ENCODE measurements at places on chromosomes 5 and 9.
A peak's percentile ranks its signal among the peaks of the same experiment; 100 is the strongest.

DNA sequence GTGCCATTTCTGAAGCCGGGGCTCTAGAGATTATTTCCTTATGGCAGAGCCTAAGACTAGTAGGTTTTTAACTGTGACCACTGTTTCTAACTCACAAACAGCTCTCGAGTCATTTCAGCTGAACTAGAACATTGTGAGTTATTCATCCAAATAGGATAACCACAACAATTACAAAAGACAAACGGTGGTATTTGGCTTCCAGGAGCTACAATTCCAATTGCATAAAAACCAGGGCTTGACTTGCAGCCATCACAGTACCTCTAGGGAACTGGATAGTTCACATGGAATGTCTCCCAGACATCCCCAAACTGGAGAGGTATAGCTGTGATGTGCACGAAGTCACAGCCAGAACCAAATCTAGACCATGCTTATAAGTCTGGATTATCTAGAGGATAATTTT lies 224.8 kb downstream of the FAM114A2 start:
- DNase-seq: no peak

DNA sequence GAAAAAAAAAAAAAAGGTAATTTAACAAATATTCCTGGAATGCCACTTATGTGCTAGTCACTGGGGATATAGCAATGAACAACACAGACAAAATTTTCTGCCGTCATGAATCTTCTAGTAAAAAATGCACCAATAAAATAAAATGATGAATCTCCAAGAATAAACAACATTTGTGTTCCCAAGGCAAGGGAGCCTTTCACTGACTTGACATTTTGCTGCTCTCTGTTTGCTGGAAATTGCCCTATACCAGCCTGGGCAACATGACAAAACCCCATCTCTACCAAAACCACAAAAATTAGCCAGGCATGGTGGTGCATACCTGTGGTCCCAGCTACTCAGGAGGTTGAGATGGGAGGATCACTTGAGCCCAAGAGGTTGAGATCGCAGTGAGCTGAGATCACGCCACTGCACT lies 64.5 kb upstream of the ERBIN start:
- no peak for DNase-seq

GRCh38 chr5:160174780-160175437 lies 54.4 kb upstream of the FABP6 start:
- DNase-seq: no peak

DNA sequence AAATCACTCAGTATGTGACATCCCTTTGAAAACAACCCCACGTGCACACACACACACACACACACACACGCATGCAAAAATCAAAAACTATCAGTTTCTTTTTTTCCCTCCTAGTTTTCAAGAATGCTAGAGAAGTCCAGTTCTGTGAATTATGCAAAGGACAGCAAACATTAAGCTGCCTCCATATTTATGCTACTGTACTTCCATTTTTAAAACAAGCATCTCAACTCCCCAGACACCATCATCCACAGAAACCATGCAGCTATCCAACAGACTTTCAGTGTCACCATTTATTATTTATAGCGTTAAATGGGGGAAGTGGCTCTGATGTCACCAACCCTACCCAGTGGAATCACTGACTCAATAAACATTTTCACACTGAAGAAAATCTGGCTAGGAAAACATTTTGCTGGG lies 1.6 kb downstream of the FBXW11 start:
- no peak for DNase-seq

- DNase-seq: no peak
Measured at GRCh38 chr5:141493500-141494422, 4.9 kb downstream of the PCDHGC5 start.

DNA sequence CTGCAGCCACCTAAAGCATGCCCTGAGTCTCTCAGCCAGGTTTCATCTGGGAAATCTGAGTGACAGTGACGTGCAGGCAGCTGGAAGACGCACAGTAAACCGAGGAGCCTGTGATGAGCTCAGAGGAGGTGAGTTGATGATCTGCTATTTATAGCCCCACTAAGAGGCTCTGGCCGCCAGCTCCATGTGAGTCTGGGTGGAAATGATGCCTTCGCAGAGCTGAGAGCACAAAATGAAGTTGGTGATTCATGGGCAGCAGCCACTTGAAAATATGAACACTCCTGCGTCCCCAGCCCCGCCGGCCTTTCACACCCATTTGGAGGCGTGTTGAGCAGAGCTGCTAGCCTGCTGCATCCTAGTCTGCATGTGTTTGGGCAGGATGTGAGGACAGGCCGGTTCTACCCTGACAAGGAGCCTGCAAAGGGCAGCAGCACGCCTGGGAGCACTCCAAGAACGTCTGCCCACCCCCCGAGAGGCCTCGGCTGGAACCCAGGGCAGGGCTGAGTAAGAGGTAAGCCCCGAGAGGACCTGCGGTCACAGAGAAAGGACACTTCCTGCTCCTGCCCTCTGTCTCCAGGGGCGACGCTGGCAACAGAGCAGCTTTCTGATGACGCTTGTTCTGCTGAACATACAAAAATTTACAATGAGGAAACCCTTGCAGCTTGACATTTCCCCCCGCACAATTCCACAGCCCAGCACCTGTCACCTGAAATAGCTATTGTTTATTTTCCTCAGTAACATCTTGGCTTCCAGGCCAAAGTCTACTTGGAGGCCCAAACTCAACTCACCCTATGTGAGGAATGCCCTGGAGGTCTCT lies 25.1 kb upstream of the CDKN2AIPNL start:
- DNase-seq: peak; percentile 24

DNA sequence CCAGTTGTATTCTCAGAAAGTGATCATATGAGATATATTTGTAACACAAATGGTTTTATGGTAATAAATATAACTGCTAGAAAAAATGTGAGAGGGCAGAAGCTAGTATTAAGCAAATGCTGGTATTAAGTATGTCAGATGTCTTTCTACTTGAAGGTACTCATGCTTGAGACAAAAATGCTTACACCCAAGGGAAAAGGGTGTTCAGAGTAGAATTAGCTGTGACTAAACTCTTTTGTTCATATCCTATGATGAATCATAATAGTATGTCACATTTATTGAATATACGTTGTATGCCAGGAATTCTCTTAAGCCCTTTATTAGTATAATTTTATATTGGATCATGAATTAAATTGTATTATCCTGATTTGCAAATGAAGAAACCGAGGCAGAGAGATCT lies 2.2 kb downstream of the ADGRV1 start:
- DNase-seq: no peak

GRCh38 chr9:71685988-71686387 lies 82.3 kb downstream of the CEMIP2 start:
- DNase-seq: no peak

- DNase-seq: no peak
Measured at GRCh38 chr9:2785060-2785950, 58.6 kb downstream of the PUM3 start.

- DNase-seq: no peak
Measured at GRCh38 chr9:92147852-92148180, 32.6 kb upstream of the SPTLC1 start.

DNA sequence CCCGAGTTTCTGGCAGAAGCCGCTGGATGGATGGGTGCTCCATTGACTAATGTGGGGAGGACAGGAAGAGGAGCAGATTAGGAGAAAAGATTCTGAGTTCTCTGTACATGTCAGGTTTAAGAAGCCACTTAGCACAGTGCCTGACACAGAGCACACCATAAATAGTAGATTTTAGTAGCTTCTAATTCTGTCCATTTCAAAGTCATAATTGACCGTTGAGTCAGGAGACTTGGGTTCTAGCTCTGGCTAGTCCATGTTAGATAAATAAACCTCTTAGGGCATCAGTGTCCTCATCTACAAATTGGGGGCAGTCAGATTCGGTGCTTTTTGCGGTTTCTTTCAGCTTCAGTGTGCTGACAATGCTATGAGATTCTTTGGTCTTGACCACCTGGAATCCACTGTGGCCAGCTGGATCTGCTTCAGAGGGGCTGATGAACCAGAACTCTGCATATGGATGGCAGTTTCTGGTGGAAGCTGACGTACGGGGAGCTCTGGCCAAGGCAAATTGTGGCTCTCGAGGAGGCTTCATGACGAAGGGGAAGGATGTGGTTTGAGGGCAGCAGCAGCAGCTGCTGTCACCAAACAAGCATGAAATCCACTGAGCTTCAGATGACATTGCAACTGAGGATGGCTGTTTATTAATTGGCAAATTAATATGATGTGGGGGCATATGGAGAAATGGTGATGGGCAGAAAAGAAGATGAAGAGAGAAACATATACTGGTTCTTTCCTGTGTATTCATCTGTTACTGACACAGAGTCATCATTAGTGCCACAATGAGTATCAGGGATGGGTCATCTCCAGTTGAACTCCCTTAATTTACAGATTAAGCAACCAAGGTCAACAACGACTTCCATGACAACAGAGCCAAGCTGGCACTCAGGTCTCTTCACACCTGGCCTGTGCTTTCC lies 134.4 kb downstream of the AOPEP start:
- DNase-seq: peak; percentile 19

DNA sequence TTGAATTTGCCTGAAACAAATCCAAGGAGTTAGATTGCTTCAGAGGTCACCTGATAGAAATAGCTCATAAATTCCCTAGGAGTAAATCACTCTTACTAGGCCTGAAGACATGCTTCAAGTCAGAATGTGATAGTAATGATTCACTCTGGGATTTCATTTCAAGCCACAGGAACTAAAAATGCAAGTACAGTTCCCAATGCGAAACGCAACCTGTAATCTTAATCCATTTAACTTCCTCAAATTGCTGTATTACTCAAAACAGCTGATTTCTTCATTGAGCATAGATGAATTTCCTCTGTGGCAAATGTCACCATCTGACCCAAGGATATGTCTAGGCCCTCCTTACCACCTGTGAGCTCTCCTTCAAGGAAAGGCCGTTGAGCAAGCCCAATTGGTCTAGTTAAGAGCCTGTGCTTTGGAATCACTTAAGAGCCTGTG lies 32.1 kb upstream of the IL6ST start:
- DNase-seq: no peak

- no peak for DNase-seq
Measured at GRCh38 chr5:141958113-141958512, at the start of gene PCDH12. PCDH12 (minus strand) TSS chr5:141958202; CDS start chr5:141957851, 351 bp downstream.

GRCh38 chr5:81779916-81780266 lies 29.0 kb upstream of the SSBP2 start:
- DNase-seq: no peak

DNA sequence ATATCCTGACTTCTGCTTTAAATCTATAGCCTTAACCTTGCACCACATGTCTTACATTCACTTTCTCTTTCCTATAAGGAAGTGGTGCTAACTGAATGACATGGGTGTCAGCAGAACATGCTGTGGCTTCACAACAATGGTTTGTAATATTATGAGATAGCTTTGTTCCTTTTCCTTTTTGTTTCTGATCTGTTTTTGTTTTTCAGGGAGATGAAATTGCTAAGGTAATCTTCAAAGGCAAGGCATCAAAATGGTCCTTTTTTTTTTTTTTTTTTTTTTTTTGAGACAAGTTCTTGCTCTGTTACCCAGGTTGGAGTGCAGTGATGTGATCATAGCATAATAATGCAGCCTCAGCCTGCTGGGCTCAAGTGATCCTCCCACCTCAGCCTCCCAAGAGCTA lies 53.6 kb upstream of the RANBP6 start:
- no peak for DNase-seq
